ENCODE measurements at places on chromosomes 12 and 14.

DNA sequence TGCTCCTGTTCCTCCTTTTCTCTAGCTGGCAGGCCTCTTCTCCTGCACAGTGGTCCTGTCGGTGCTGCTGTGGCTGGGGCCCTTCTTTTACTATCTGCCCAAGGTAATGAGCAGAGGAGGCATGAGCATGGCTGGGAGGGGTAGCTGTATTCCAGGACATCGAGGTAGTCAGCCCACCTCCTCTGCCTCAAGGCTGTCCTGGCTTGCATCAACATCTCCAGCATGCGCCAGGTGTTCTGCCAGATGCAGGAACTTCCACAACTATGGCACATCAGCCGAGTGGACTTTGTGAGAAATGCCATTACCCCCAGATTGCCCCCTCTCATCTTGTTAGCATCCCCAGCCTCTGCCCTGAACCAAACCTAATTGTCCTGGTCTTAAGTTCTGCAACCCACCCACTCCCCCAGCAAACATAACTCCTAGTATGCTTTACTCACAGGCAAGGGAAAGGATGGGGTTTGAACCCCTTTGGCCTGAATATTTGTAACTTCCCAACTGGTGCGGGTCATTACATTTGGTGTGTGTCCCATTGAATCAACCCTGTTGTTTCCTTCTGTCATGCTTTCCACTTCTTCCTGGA lies 9.1 kb downstream of the B4GALNT1 start:
- DNase-seq: no peak

- DNase-seq: peak; percentile 6
Observed at GRCh38 chr14:71247106-71247505, 339.8 kb downstream of the PCNX1 start.

- no peak for DNase-seq
Observed at GRCh38 chr12:8813572-8814357, 8.7 kb upstream of the A2ML1 start.

DNA sequence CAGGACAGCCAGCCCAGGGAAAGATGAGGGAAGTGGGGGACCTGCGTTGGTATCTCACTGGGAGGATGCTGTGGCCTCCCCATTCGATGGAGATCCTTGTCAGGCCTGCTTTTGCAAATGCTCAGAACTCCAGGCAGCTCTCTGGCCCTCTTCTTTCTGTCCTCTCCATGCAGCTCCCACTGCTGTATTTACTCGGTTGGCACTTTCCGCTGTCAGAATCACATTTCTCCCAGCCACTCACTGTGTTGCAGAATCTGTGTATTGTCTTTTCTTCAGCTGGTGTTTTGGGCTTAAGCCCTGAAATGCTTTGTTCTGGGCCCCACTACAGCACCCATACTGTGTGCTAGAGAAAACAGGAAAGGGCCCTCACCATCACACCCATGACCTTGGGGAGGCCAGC lies 401.1 kb downstream of the RGS6 start:
- no peak for DNase-seq

Measured in HCEC 1CT (cell line).